ENCODE measurements at places on chromosomes 3 and 15.
A peak's percentile ranks its signal among the peaks of the same experiment; 100 is the strongest.

DNA sequence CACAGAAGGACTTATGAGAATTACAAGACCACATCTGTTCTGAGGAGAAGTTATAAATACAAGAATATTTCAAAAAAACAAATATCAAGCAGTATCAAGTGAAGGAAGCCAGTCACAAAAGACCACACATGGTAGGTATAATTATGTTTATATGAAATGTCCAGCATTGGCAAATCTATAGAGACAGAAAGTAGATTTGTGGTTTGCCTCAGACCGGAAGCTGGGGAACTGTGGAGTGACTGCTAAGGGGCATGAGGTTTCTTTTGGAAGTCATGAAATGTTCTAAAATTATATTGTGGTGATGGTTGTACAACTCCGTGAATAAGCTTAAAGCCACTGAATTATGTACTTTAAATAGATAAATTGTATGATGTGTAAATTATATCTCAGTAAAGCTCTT, 136.9 kb downstream of the FRMD5 start:
- no peak for DNase-seq

GRCh38 chr15:55277116-55277564, 12.5 kb downstream of the RAB27A start:
- no peak for DNase-seq

- DNase-seq, result no peak
These were observed 100.2 kb downstream of the C3orf70 start for GRCh38 chr3:185052631-185053030.

DNA sequence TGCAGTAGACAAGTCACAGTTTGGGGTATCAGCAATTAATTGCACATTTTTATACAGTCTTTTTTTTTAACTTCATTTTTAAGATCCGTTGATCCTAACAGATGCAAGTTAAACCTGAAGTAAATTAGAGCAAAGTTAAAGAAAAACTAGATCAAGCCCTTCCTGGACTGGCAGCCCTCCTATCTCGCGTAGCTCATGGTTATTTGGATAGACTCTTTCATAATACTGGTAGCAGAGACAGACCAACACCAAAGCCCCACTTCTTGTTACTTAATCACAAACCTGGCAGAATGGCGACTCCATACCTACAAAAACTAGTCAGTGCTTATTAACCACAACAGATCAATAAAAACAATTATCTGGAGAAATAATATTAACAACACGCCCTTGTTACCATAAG, 26.8 kb downstream of the SOX2 start:
- no peak for DNase-seq

- no peak for DNase-seq
These were observed 209.7 kb downstream of the MINAR1 start for GRCh38 chr15:79641841-79642240.

- DNase-seq, result no peak
These were observed 581.3 kb downstream of the UNC13C start for GRCh38 chr15:54559405-54560069.

DNA sequence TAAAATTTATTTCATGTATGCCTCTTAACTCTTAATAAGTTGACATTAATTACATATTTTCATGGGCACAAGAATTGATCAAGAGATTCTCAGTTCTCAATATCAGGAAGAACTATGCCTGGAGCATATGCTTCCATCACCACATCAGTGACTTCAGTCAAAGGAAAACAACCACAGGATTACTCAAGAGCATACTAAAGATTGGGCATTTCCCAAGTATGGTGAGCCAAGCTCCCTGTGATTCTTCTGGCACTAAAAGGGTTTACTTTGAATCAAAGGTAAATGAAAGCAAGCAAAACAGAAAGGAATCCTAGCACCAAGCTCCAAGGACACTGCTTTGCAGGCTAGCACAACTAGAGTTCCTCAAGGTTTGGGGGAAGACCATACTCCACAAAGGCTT, 44.6 kb downstream of the FMN1 start:
- DNase-seq, result no peak

GRCh38 chr15:52912172-52912571, 122.0 kb upstream of the ONECUT1 start:
- DNase-seq, result no peak

DNA sequence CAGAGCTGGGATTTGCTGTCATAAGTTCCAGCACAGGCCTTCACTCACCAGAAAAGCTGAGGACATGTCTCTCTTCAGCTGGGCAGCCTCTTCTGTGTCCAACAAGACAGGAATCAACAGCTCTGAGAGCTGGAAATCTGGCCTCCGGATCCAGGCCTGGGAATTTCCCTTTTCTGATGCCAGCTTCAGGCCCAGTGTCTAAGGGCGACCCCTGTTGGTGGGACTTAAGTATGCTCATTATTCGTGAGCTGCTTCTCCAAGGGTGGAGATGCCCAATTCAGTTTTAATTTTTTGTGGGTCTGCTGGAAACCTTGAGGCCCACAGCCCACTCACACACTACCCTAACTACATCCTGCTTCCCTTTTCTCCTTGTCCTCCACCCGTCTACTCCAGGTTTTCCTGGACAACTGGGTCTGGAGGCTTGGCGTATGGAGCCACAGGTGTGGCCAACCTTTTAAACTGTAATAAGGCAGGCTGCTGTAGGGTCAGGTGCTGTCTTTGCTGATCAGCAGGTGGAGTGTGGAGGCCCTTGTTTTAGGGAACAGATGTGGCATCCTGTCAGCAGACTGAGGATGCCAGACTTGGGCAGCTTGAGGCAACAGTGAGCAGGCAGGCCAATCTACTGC, 2.6 kb upstream of the CEMIP start:
- DNase-seq, result peak; percentile 59

GRCh38 chr3:60076331-60076730, 1026.5 kb upstream of the CFAP20DC start:
- no peak for DNase-seq

DNA sequence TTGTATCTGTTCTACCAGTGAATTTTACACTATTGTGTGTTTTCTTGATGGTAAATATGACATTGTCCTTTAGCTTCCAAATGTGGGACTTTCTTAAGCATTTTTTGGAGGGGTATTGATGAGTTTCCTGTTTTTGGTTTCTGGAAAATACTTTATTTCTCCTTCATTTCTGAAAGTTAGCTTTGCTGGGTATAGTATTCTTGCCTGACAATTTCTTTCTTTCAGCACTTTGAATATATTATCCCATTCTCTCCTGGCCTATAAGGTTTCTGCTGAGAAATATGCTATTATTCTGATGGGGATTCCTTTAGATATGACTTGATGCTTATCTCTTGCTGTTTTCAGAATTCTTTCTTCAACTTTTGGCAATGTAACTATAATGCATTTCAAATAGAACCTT, 15.4 kb upstream of the ATP2C1 start:
- DNase-seq, result no peak

GRCh38 chr15:67385971-67386370, 131.4 kb downstream of the IQCH start:
- DNase-seq, result no peak

- DNase-seq, result no peak
These were observed 116.9 kb downstream of the RORA start for GRCh38 chr15:61112231-61112630.

DNA sequence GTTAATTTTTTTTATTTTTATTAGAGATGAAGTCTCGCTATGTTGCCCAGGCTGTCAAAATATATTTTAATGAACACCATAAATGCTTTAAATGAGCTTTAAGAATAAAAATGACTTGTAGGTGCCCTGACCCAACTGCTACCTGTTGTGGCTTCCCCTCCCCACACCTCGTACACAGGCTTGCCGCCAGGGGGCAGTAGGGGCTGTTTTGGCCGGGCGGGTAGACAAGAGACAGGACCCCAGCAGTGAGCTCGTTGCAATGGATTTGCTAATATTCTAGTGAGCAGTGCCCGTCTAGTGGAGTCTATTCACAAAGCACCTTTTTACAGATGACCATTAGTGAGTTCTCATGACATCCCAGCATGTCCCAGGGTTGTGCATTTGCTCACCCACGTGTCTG, 418.1 kb downstream of the OCA2 start:
- no peak for DNase-seq

GRCh38 chr3:134600685-134601463, 49.9 kb downstream of the KY start:
- DNase-seq, result peak; percentile 61

GRCh38 chr3:29486096-29486495, 205.2 kb downstream of the RBMS3 start:
- DNase-seq, result no peak

DNA sequence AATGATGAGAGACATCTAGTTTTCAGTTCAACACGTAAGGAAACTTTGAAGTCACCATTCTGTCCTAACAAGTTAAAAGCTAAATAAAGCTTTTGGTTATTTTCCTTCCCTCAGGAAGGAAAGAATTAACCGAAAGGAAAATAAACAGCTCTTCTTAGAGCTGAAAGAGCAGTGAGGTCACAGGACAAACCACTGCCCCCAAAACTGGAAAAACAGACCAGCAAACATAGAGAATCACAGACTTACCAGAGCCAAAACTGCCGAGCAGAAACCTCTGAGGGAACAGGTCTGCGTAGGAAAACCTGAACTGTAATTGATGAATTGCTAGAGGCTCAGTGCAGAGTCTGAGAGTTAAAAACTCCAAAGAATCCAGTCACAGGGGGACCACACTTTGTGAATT, 14.7 kb downstream of the USP50 start:
- DNase-seq, result no peak

GRCh38 chr15:100310513-100311153, 31.1 kb downstream of the ADAMTS17 start:
- no peak for DNase-seq

DNA sequence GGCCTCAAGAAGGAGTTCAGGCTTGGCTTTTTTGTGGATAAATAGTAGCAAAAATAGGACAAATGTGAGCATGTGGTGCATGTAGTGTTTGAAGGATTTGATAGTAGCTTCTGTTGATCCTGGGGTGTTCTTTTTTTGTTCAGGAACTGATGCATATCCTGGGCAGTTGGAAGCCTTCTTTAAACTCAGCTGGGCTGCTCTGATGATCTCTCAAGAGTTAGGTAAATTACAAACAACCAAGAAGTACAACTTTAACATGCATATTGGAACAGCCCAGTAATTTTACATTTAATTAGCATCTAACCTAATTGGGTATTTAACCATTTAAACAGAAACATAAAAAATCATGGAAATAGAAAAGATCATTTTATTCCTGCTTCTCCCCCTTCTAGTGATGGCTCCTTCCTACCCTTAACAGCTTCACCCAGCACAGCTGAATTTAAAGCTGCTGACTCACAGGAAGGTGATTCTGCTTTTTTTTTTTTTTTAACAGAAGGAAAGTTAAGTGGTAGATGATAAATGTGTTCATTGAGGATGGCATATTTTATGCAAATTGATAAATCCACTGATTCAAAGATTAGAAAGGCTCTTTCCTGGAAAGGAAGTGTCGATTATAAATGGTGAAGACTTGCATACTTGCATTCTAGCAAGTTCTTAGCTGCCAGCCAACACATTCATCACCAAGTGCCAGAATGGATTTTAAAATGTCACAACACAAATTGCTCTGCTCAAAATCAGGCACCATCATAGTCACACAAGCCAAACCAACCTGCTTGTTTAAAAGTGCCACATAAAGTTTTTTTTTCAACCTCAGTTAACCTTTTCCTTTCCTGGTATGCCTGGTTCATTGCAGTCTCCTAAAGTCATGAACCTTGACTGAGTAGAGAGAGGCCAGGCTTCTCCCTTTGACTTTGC, 20.0 kb downstream of the SLC35G2 start:
- peak; percentile 53 for DNase-seq

DNA sequence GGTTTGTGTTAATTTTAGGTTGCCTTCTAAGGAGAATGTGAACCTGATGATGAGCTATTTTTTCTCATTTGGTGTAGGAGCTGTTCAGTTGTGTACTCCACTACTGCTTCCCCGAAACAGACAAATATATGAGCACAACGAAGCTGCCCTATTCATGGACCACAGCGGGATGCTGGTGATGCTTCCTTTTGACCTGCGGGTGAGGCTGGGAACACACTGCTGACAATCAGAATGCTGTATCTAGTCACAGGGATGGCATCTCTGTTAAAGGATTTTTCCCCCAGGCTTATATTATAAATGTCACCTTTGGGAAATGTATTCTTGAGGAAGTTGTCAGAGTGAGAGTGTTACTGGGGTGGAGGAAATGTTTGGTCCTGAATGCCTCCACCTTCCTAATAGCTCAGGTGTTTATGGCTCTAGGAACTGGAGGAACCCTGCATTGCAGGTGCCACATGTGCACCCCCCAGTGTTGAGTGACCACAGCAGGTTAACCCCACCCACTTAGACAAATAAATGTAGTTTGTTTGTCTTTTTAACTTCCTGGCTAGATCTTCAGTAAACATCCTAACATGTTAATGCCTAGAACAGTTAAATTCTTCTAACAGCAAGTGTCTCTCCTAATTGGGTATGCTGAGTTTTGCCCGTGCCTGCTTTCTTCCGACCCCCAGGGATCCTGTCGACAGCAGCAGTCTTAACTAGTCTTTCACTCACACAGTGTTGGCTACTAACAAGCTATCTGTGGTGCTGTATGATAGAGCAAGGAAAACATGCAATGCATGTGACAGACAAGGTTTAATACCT, 35.7 kb downstream of the SRP14 start:
- DNase-seq, result no peak

- no peak for DNase-seq
These were observed 39.6 kb downstream of the SEMA6D start for GRCh38 chr15:47756872-47757271.

- no peak for DNase-seq
These were observed 16.0 kb downstream of the SIAH2 start for GRCh38 chr3:150746791-150747590.

DNA sequence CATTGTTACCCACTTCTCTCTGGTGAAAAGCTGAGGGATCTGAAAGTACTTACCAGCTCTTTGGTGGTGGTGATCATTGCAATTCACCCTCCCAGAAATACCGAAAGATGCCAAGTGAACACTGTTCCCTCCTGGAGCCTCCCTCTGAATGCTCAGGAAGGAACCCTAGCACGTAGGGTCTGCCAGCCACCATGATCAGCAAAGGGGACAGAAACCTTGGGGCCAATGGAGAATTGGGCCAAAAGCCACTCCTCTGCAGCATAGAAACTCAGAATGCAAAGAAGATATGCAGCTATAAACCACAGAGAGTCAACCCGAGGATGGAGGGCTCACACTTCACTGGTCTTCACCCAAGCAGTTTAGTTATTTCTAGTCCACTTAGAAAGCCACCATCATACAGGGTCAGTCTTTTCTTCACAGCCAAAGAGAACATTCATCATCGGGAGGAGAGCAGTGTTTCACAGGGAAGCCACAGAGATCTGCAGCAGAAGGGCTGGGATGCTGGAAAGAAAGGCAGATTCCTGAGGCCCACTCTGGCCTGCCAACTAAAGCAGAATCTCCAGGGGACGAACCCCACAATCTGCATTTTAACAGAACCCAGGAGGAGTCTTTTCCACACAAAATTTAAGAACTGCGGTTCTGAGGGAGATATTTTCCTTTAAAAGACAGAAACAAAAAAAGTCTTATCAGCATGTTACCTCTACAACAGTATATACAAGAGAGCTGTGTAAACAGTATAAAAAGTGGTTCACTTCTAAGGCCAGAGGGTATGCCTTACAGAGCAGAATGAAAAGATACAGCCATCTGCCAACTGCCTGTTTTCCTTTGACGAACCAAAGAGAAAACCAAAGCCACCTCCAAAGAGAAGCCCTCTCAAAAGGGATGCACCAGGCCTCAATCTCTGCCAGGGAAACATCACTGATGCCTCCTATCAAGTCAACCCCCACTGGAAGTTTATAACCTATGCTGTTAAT, 11.3 kb downstream of the TBC1D2B start:
- no peak for DNase-seq

GRCh38 chr15:27361438-27361837, 390.5 kb downstream of the GABRG3 start:
- no peak for DNase-seq

- DNase-seq, result no peak
These were observed 33.6 kb upstream of the PLSCR2 start for GRCh38 chr3:146502887-146503460.

GRCh38 chr3:13148561-13149329, 75.5 kb upstream of the IQSEC1 start:
- DNase-seq, result no peak

GRCh38 chr3:53892286-53892637, 603 bp upstream of the SELENOK start:
- no peak for DNase-seq

Measured in hematopoietic multipotent progenitor cell treated with erythropoietin and hydrocortisone succinate and interleukin-3 and kit ligand, for 8 days (in vitro differentiated cells).